ENCODE measurements at places on chromosomes 12 and 14.

DNA sequence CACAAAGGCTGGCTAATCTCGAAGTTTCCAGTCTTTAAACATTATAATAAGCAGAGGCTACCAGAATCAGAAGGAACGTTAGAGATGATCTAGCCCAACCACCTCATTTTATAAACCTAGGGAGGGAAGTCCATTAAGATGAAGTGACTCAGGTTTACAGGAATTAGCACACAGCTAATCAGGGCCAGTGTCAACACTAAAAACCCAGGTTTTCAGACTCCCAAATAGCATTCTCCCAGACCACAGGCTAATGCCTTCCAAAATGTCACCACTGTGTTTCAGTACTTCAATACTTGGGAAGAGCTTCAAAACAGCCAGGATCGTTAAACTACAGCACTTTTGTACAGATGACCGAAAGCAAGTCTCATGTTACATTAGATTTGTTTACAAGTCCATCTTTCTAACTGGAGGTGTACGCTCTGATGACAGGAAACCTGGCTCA, 89.2 kb downstream of the FOXN3 start:
- no peak for DNase-seq

GRCh38 chr12:107169200-107169599, 75.9 kb upstream of the CRY1 start:
- no peak for DNase-seq

DNA sequence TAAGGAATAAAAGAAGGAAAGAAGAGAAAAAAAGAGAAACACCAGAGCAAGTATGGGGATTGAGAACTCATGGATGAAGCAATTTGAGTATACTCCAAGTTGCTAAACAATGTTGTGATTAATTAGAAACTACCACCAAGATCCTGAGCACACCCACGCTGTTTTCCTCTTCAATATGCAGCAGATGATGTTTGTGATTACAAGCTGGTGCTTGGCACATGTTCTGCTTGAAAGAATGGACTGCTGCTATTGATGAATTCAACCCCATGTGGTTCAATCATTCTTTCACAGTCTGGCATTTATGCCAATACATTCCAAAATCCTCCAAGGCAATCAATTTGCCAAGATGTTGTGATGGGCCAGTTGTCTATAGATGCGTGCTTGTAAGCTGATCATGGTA, 146.8 kb downstream of the SLC2A13 start:
- DNase-seq = no peak

DNA sequence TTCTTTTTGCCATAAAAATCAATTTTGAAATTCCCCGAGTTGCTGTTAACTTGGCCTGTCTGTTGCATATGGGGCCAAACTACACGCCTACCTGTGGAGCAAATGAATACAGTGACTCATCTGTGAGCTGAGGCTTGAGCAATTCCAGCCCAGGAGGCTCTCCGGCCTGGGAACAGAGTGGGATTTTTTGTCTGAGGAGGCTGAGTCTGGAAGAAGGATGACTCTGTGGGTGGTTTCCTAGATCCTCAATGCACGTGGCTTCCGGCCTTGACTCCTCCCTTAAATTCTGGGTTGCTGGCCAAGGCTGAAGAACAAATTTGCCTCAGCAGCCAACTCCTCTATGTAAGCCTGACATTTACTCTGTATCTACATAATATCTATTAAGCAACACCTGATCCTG, 124.1 kb downstream of the SSPN start:
- DNase-seq = no peak

GRCh38 chr12:26124446-26125399, at the start of gene BHLHE41:
BHLHE41 (minus strand) TSS chr12:26125037; CDS start chr12:26124779, 258 bp downstream.
- peak; percentile 34 for DNase-seq

DNA sequence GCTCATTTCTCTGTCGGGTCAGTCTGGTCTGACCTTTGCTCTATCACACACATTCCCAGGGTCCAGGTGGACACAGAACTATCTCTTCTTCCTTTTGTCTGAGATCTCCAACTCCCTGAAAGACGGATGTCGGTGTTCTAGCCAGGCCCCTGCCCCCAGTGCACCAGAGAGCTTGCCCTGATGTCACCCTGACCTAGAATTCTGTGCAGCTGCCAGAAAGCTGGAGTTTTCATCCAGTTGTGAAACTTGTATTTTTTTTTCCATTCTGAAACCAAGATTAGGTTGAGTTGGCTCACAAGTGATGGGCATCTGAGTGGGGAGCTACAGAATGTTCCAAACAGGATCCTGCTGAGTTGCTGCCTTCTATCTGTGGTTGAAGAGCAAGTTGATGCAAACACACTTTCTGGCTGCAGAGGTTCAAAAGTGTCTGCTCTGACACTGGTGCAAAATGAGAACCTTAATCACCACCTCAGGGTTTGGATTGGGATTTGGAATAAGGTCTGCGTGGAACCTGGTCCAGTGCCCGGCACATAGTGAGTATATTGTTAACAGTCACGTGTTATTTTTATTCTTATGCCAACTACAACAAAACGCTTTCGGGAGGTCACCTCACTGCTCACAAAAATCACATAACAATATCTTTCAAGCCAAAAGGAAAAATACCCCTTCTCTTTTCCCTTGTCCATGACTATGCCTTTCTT, 211.5 kb downstream of the SLC15A4 start:
- DNase-seq = no peak

DNA sequence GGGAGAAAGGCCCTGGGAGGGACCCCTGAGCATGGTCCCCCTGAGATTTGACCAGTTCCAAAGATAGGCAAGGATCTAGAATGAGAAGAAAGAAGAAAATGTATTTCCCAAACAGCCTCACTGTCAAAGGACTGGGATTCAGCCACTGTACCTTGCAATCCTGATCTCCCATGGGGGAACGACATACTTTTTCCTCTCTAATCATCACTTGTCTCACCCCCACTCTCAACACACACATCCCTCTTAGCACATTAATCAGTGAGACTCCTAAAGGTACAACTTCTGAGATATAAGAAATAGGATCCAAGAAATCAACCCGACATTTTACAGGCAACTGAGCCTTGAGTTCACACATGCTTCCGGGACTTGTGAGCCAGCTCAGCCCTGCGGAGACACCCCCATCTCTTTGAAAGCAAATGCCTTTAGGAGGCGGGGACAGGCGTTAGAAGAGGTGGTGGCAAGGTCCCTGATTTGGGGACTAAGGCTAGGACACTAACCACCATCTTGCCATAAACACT, 1.4 kb downstream of the MAP3K9 start:
- peak; percentile 81 for DNase-seq

DNA sequence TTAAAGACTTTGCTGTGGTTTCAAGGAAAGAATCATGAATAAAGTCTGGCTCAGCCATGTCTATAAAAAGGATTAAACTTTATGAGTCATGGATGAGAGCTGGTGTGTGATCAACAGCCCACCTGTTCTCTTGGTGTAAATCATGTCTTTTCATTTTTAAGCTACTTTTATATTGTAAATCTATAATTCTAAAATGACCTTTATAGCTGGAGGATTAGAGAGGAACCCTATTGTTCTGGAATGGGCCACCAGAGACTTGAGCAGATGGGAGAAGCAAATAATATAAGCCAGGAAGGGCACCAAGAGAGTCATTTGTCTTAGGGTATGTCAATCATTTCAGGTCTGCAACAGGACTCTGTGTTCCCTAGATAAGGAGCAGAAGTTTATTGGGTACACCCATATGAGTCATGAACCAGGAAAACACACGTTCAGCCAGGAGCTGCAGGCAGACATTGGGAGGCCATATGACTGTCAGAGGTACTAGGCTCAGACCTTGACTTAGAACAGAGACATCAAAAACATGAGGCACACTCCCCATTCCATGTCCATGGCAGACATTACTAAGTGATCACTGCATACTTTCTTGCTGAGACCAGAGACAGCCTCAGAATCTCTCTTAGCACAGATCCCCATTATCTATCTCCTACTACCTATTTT, 49.3 kb downstream of the NDUFA12 start:
- no peak for DNase-seq

DNA sequence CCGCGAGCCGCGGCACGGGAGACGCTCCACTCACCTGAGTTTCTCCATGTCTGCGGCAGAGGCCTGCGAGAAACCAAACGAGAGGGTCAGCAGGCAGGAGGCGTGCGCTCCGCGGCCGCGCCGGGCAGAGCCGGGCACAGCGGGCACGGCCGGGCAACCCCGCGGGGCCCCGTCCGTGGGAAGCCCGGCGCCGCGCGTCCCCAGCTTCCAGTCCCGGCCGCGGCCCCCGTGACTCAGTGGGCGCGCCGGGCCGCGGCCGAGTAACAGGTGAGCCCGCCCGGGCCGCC, 19.4 kb downstream of the BEGAIN start:
- DNase-seq = no peak

GRCh38 chr14:100589071-100589759, 2.0 kb upstream of the BEGAIN start:
- no peak for DNase-seq

DNA sequence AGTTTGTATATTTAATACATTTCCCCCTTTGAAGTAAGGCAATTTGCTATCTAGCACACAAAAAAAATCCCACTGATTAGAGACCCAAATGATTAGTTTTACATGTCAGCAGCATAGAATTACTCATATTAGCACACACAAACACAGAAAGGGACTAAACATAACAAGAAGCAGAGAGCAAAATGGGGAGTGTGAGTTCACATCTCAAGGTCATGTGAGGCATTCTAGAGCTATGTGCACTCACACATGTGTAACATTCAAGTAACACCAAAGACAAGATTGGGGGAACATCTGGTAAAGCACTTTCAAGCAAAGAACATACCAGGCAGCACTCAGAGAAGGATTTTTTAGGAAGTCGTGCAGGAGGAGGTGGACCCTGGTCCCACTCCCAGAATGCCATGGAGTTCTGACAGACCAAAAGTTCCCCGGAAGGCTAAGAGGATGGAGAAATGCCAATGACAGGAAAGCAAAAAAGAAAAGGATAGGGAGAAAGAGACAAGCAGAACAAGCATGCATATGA, 105.8 kb upstream of the SINHCAF start:
- no peak for DNase-seq

GRCh38 chr12:107320033-107320928, 226.9 kb upstream of the CRY1 start:
- no peak for DNase-seq

DNA sequence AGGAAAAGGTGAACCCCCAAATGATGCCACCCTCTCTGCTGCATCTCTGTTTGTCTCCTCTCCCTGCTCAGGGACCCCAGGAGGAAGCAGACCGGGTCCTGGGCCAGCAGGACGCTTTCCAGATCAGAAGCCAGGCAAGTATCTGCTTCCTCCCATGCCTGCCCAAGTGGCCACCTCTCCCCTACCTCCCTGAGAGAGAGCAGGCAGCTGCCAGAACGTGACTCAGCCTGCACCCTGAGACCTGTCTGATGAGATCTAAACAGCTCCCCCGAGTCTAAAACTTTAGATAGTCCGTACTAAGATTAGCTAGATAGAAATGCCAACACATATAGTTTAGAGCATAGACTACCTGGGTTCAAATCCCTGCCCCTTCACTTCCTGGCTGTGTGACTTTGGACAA, 31.2 kb upstream of the OAS1 start:
- DNase-seq = no peak

- DNase-seq = no peak
Observed at GRCh38 chr14:81371802-81372201, 28.3 kb downstream of the STON2 start.

GRCh38 chr12:112823582-112824149, 32.1 kb downstream of the RPH3A start:
- no peak for DNase-seq

- DNase-seq = peak; percentile 26
Observed at GRCh38 chr14:69392481-69392880, 5.6 kb downstream of the ERH start.

DNA sequence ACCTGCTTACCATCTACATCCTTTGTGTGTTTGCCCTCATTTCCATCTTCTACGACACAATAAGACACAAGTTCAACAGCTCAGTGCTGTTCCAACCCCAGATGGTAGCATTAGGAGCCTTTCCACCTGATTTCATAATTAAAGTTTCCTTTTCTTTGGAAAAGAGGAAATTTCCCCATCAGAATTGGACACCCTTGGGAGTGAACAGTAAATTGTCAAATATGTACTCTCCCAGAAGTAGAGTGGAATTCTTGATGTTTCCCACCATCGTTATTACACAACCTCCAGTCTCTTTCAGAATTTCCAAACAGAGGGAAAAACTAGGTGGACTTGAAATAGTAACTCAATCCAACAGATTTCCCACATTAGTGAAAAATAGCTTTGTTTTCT, 337.6 kb upstream of the OR4E1 start:
- DNase-seq = no peak

DNA sequence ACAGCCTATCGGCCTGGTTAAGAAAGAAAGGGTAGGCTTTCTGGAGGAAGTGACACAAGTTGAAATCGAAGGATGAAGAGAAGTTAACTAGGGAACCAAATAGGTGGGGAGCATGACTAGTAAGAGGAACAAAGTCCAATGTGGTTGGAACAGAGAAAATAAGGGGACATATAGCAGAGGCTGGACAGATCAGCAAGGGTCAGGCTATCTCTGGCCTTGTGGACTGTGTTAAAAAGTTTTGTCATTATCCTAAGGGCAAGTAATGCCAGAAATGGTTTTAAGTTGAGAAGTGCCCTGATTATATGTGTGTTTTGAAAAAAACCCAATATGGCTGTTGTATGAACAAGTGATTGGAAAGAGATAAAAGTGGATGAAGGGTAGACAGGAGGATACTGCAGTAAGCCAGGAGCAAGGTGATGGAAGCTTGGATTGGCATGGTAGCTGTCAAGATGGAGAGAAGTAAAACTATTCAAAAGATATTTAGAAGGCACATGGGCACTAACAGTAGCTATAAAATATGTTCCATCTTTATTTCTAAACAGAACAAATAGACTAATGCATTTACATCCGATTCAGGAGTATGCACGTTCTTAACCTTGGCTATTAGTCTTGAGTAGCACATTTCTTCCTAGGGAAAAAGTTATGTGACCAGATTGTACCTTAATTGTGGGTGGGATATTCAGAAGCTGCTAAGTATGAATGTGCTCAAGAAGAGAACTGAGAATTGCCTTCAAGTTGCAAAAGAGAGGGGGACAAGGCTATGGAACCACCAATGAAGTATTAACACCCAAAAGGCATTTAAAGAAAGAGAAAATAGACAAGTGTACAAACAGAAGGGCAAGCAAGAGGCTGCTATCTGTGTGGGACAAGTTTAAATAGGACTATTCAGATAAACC, 46.8 kb upstream of the OR5AU1 start:
- no peak for DNase-seq

DNA sequence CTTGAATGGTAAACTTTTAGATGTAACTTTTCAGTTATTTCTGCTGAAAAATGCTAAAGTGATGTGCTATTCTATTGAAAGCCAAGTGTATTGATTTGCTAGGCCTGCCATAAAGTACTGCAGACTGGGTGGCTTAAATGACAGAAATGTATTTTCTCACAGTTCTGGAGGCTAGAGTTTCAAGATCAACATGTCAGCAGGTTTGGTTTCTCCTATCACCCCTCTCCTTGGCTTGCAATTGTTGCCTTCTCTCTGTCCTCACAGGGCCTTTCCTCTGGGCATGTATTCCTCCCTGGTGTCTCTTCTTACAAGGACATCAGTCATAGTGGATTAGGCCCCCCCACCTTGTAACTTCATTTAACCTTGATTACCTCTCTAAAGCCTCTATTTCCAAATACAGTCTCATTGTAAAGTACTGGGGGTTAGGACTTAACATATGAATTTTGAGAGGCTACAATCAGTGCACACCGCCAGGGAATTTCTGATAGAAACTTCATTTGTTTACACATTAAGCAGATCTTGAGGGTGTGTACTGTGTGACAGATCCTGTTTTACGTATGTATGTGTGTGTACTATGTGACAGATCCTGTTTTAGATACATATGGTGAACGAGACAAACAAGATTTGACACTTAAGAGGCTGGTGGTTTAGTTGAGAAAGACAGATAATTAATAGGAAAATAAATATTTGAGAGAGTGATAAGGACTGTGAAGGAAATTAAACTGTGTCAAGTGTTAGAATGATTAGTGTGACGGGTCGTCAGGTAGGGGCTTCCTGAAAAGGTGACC, 49.5 kb downstream of the ADIPOR2 start:
- no peak for DNase-seq

- DNase-seq = peak; percentile 69
Observed at GRCh38 chr14:54674046-54674741, 107.3 kb downstream of the SAMD4A start.
